ENCODE measurements at places on chromosomes 3 and 15.

GRCh38 chr15:45114751-45115085 is 592 bp downstream of the DUOXA2 start:
- DNase-seq = no peak

DNA sequence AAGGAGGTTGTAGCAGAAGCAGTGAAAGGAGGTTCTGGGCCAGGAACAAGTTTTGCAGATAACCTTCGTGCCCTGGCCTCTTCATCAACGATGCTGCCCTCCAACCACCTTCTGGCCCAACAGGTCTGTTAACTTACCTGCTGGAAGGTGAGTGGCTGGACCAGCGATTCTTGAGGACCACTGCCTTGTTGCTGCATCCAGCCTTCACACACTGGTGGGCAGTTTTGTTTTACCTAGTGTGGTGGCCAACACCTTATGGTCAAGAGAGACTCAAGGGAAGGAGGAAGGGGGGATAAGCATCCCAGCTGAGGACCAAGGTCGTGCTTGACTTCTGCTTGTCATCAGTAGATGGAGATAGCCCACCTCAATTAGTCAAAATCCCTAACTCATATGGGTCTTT is 7.8 kb upstream of the MAGEF1 start:
- DNase-seq = no peak

GRCh38 chr15:67300266-67301025 is 45.9 kb downstream of the IQCH start:
- no peak for DNase-seq

GRCh38 chr15:27764339-27764738 is 334.8 kb downstream of the OCA2 start:
- no peak for DNase-seq

GRCh38 chr15:63908991-63909390 is 75.2 kb upstream of the HERC1 start:
- no peak for DNase-seq

DNA sequence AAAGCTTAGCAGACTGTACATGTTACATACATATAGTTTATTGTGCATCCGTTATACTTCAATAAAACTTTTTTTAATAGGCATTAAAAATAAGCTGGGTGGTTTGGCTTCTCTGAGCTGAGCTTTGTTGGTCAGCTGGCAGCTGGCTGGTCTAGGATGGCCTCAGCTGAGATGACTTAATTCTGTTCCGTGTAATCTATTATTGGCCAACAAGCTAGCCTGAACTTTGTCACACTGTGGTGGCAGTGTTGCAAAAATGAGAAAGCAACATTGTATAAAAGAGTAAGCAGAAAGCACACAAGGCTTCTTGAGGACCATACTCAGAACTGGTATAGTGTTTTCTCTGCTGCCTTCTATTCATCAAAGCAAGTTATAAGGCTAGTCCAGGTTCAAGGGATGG is 45.2 kb downstream of the CGGBP1 start:
- DNase-seq = no peak

GRCh38 chr15:78702609-78703333 is 61.8 kb upstream of the CHRNB4 start:
- no peak for DNase-seq

DNA sequence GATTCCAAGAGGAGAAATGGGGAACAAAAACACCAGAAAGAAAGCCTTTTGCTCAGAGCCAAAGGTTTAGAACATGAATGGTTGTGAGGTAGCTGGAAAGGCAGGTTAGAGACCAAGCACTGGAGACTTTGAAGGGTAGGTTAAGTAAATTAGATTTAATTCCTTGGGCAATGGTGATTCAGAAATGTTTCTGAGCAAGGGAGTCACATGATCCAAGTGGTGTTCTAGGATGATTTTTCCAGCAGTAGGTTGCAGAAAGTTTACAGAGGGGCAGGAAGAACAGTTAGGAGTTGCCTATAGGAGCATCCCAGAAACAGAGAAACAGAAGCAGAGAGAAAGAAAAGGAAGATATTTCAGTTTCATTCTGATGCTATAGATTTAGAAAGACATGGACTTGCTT is 139.8 kb downstream of the WDR76 start:
- DNase-seq = no peak

DNA sequence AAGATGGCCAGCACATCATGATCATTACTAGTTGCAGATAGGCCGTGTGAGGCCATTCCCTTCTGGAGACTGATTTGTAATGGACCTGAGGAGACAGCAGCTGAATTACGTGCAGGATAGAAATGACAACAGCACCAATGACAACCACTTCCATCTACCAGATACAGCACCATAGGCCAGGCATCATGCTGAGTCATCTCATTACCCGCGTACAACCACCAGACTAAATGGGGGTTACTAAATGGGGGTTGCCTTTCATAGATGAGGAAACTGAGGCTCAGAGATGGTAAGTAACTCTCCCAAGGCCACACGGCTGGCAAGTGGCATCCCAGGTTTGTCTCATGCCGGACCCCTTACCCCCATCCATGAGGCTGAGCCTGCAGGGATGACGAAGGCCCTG is 32.8 kb upstream of the FAM107A start:
- no peak for DNase-seq

GRCh38 chr15:53807501-53807900 is 48.0 kb upstream of the WDR72 start:
- no peak for DNase-seq

- peak; percentile 20 for DNase-seq
Measured at GRCh38 chr15:56244811-56245576, 1.3 kb upstream of the RFX7 start.

- DNase-seq = no peak
Measured at GRCh38 chr3:152737021-152737908, 97.7 kb upstream of the P2RY1 start.

GRCh38 chr3:197942956-197943556 is 6.9 kb upstream of the RPL35A start:
- DNase-seq = no peak

DNA sequence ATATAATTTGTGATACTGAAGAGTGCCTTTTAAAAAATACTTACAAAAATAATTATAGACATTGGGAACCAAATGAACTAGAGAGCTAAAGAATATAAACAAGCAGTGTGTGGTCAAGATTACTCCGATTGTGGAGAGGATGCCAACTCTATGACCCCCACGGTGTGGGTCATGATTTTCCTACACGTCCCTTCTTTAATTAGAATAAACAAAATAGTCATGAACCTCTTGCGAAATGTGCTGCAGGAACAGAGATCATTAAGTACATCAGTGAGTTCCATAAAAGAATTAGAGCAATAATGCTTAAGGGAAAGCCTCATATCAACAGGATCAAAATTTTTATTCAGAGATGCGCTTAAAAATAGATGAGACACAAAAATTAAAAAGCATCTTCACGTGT is 476.6 kb upstream of the ROBO1 start:
- DNase-seq = no peak

DNA sequence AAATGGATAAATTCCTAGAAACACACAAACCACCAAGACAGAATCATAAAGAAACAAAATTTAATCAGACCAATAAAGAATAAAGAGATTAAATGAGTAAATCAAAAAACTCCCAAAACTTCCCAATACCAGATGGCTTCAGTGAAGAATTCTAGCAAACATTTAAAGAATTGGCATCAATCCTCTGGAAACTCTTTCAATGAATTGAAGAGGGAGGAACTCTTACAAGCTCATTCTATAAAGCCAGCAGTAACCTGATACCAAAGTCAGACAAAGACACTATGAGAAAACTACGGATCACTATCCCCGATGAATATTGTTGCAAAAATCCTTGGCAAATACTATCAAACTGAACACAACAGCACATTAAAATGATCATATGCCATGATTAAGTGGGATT is 81.9 kb upstream of the SLCO2A1 start:
- no peak for DNase-seq

DNA sequence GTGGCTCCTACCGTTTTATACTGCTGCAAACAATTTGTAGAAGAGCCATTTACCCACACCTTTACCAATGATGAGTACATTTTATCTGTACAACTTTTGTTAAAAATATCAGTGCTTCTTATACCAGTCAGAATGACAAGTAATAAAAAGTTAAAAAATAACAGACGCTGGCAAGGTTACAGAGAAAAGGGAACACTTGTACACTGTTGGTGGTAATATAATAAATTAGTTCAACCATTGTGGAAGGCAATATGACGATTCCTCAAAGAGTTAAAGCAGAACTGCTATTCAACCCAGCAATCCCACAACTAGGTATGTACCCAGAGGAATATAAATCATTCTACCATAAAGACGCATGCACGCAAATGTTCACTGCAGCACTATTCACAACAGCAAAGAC is 51.9 kb downstream of the ARRDC4 start:
- no peak for DNase-seq

GRCh38 chr3:23959135-23959900 is 14.2 kb downstream of the NR1D2 start:
- no peak for DNase-seq

GRCh38 chr3:177672252-177672911 is 475.1 kb upstream of the TBL1XR1 start:
- DNase-seq = no peak

DNA sequence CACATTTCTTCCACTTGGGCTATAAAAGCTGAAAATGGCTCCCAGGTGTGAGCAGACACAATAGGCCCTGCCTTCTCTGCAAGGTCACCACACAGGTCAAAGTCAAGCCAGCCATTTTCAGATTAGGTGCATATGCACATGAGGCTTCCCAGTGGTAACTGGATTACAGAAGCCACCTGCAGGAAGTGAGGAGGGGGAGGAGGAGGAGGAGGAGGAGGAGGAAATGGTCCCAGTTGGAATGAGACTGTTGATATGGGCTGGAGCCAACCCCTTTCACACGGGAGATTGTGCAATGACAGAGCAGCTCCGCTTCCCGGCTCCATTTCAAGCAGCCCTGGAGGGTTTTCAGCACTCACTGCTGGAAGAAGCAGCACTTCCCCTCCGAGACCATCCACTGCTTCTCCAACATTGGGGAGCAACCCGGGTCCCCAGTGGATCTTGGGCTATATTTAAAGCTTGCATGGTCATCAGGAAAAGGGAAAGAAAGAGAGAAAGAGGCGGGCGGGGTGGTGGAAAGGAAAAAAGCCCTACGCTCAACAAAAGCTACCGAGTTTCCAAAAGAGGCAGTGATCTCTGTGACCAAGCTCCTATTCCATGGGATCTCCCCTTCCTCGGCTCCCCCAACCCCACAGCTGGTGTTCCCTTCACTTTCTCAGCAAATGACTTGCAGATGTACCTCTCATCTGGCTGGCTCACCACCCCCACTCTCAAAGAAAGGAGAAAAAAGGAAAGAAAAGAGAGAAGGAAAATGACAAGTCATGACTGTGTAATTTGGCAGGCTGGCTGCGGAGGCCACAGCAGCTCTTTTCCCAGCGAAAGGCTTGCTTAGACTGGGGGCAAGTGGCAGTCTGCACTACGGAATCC is 58.3 kb downstream of the LRIG1 start:
- no peak for DNase-seq

GRCh38 chr3:123769356-123769743 is 114.8 kb downstream of the MYLK start:
- no peak for DNase-seq

DNA sequence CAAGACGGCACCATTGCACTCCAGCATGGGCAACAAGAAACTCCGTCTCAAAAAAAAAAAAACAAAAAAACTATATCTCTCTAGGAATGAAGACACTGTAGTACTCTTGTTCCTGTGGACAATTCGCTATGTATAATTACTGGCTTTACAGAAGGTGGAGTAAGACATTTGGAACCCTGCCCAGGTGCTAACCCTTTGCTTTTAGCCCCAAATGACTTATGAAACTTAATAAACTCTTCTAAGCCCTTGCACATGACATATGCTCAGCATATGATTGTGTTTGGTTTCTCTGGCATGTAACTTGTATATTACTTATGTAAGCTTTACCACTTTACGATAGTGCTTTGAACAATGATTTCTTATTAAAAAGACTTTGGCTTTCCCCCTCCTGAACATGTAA is 27.3 kb upstream of the PRTG start:
- DNase-seq = no peak

GRCh38 chr15:64066451-64066850 is 20.2 kb upstream of the DAPK2 start:
- no peak for DNase-seq

DNA sequence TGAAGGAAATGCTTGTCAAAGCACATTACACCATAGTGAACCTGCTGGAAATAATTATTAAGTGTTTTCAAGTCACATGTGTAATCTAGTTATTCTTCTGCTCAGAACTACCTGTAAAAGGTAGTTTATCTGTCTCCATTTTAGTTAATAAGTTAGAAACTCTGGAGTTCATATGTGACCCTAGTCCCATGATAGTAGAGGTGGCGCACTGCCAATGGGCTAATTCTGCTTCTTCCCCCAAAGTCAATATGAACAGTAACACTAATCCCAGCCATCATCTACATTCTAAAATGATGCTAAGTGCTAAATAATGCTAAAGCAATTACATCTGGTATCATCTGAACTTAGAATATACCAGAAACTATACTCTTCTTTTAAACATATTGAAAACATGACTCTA is 361.0 kb upstream of the NECTIN3 start:
- no peak for DNase-seq

DNA sequence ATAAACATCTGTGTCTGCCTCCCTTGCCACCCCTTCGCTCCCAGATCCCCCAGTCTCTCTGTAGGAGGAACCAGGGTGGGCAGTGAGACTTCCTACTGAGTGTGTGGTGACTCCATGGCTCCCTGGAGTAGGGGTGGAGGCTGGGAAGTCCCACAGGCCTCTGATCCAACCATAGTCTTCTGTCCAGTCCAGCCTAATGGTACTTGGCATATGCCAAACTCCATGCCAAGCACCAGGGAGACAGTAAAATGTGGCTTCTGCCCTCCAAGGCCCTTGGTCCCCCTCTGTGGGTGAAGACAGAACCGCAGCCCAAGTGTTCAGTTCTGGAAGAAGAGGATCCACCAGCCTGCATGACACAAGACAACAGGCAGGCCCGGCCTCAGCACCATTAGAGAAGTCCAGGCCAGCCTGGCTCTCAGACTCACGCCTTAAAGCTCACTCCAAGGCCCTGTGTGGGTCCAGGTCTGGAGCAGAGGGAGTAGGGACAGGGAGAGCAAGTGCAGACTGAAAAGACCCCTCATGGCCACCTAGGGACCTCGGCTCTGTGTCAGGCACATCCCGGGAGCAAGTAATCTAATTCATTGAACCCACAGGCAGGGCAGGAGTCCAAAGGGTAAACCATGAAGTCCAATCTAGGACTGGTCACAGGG is 112.7 kb downstream of the ETFA start:
- no peak for DNase-seq

- DNase-seq = no peak
Measured at GRCh38 chr3:161203485-161204098, 17.5 kb upstream of the NMD3 start.
